ENCODE measurements at places on chromosomes 7 and 10.

- DNase-seq = no peak
These were observed 513.9 kb downstream of the GALNT17 start for GRCh38 chr7:71645836-71646235.

DNA sequence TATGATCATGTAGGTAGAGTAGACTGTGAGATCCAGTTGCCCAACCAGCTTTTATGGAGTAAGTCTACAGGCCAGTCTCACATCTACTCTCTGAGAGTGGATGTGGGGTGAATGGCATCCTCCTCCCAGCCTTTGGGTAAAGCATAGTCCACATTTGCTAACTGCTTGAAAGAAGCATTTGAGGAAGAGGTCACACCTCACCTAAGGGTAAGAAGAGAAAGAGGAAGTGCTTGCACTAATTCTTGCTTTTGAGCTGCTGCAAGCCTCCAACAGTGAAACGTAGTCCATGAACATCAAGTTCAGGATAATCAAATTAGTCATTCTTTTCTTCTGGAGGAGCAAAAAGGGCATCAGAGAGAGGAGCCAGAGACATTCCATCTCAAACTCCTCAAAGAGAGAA lies 93.9 kb upstream of the AGR3 start:
- no peak for DNase-seq

- DNase-seq = no peak
These were observed 243.2 kb downstream of the HTR7 start for GRCh38 chr10:90614631-90615030.

- peak; percentile 59 for DNase-seq
These were observed at the start of gene PTPRE for GRCh38 chr10:127906548-127907377. Gene PTPRE, plus strand, starts transcription at chr10:127907103. Its CDS starts 133,779 bp downstream, at chr10:128040882.

GRCh38 chr10:56319386-56319785 lies 41.7 kb downstream of the ZWINT start:
- DNase-seq = no peak

- DNase-seq = no peak
These were observed 125.3 kb upstream of the STARD3NL start for GRCh38 chr7:38052786-38053185.

DNA sequence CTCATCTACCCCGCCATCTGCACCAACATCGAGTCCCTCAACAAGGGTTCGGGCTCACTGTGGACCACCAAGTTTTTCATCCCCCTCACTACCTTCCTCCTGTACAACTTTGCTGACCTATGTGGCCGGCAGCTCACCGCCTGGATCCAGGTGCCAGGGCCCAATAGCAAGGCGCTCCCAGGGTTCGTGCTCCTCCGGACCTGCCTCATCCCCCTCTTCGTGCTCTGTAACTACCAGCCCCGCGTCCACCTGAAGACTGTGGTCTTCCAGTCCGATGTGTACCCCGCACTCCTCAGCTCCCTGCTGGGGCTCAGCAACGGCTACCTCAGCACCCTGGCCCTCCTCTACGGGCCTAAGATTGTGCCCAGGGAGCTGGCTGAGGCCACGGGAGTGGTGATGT lies 34.6 kb upstream of the CDH23 start:
- DNase-seq = no peak

DNA sequence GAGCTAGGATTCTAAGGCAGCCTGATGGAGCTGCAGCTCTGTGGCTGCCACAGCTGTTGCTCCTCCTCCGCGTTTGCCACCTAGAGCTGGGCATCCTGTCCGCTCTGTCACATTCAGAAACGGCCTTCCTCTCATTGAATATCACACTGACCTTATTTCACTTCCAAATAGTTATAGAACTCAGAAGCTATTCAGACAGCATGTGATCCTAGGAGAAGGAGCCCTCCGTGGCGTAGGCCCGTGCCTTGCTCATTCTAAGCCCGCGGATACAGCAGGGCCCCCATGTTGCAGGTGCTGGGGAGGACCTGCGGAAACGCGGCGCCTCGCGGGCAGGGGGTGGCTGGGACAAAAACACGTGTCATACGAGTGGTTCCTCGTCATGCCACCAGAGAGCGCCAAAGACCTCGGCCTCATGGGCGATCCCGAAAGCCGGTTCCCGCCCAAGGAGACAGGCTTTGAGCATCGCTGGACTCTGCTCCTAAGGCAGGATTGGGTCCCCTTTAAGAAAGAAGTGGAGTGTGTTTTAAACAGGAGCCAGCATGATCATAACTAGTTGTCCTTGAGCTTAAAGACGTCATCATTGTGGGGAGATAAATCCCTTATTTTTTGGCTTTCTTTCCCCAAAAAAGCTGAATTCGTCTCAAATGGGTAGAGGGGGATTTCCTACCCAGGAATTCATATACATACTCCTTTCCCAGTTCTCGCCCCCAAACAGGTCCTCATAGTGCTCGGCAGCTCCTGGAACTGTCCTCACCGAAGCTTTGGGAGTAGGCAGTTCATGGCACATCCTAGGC lies 17.9 kb upstream of the FIGNL1 start:
- peak; percentile 84 for DNase-seq

DNA sequence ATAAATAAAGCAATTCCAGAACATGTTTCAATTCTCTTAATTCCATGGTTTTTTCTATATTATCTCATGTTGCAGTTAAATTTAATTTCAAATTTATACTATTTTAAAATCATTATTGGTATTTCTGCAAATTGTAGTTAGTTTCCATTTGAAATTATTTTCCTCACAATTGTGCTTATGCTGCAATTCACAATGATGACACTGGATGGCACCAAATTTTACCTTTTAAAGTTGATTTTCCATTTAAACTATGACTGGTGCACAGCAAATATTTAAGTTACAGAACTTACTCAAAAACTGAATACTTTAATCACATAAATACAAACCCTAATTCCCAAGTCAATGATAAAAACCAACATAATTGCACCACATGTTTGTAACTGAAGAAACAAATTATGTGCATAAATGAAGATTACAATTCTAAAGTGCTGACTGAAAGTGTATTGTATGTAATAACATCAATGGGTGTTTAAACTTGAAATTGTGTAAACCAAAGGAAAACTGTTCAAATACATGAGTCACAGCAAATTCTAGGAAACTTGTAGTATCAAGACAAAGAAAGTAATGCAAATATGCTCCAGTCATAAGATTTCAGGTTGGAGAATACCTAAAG lies 75.3 kb upstream of the AASS start:
- DNase-seq = peak; percentile 12

DNA sequence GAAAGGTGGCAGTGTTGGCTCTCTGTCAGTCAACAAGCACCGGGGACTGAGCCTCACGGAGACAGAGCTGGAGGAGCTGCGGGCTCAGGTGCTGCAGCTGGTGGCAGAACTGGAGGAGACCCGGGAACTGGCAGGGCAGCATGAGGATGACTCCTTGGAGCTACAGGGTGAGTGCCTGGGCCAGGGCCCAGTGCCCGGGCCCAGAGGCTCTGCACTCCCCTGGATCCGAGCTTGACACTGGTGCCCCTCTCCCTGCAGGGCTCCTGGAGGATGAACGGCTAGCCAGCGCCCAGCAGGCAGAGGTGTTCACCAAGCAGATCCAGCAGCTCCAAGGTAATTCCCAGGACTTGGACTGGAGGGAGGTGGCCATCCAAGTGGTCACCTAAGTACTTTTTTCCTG lies 2.7 kb downstream of the CCDC136 start:
- no peak for DNase-seq

DNA sequence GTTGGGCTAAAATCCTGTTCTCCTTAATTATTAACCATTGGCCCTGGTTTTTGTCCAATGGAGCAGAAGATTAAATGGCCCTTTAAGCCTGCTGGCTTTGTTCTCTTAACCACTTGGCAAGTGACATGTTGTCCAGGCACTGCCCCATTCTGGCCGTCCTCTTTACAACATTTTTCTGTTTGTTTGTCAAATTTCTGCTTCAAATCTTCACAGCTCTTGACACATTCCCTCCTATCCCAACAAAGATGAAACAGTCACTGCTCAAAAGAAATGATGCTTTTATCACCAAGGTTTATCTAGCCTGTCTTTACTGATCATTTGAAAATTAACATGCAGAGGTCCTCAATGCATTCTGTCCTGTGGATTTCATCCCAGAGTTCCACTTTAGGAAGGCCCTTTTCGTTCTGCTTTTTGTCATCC lies 700.4 kb downstream of the KCNMA1 start:
- DNase-seq = no peak

- peak; percentile 45 for DNase-seq
These were observed 8.4 kb downstream of the RELN start for GRCh38 chr7:103981003-103981423.

GRCh38 chr10:87960230-87960629 lies 96.8 kb downstream of the PTEN start:
- DNase-seq = no peak

- no peak for DNase-seq
These were observed 6.1 kb downstream of the DNTT start for GRCh38 chr10:96310321-96310669.

DNA sequence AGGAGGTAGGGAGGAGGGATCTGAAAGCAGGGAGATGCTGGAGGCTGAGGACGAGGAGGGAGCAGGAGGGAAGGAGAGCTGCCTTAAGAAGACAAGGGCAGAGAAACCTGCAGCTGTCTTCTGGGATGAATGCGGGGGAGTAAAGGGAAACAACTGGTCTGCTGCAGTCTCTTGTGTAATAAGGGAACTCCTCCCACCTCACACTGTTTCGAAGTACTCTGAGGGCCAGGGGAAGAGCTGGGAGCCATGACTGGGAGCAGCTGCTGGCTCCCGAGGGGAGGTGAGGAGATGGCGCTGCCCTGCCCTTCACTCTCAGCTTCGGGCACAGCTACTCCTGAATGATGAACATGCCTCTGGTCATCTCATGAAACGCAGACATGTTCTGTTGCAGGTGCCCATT lies 65.1 kb downstream of the CLEC2L start:
- DNase-seq = peak; percentile 46

DNA sequence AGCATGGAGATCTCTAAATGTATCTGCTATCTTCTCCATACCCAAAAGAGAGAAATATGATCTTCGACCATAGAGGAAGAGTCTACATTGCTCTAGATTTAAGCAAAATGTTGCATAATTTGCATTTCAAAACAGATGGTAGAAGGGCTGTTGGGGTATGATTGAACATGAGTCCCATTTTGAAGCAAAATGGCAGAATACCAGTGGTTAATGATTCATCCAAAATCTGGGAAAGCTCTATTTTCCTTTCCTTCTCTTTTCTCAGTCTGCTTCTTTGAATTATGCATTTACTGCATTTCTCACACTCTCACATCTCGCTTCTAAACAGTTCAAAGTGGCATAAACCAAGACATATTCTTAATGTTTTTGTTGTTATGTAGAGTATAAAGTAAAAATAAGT lies 178.5 kb downstream of the MACC1 start:
- DNase-seq = no peak

GRCh38 chr10:96261132-96261531 lies 10.2 kb downstream of the BLNK start:
- no peak for DNase-seq

DNA sequence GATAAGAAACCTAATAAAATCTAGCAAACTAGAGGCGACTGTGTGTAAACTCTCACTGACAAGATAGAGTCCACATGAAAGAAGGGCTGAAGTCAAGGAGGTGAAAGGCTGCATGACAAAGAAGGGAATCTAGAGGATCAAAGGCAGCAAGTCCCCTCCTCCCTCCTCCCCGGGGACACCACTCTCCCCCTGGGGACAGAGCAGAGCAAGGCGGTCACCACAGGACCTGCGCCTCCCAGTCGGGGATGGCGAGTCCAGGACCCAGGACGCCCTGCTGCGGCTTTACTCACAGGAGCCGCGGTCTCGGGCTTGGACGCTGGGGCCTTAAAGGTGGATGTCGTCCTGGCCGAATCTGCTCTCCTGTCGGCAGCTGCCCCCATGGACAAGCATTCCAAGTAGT lies 22.4 kb downstream of the BRI3 start:
- DNase-seq = no peak

DNA sequence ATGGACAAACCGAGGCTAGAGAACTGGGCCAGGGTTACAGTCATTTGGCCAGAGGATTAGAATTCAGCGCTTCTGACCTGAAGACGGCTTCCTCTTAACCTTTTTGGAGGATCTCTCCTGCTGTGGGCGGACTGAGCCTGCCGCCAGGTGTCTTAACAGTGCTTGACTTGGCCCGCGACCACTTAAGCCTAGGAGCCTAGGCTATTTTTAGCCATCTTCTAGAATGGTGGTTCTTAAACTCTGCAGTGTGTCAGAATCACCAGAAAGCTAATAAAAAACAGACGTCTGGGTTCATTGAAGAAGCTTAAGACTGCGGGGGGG lies 722 bp downstream of the MDH2 start:
- no peak for DNase-seq

DNA sequence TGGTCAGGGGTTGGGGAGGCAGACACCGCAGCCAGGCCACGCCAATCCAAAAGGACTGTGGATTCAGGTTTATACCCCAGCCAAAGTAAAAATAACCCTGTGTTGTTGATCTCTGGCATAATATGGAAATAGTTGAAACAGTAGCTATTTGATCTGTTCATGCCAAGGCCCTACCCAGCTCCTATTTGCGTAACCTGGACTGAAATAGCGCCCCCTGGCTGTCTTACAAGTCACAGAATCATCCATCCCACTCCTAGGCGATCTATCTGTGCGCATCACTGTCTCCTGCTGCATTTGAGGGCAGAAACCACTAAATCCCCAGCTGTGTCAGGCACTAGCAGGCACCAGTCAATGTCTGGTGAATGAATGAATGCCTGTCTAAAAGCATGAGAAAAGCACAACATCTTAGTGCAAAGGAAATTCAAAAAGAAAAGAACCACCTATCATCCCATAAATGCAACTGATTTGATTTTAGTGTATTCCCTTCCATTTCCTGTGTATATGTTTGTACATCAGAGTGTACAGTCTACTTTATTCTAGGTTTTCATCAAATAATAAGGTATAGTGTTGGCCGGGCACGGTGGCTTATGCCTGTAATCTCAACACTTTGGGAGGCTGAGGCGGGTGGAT lies 160.0 kb downstream of the SLIT1 start:
- DNase-seq = peak; percentile 59

Measured in K562 (cell line).